ENCODE measurements at places on chromosomes 7 and 10. TPM values are rescaled to one million over a fixed set of nuclear protein-coding genes. Genes with fewer than 3 reads are reported as not detected.

Gene CHST15
- total RNA-seq = 4.0 TPM

DNA sequence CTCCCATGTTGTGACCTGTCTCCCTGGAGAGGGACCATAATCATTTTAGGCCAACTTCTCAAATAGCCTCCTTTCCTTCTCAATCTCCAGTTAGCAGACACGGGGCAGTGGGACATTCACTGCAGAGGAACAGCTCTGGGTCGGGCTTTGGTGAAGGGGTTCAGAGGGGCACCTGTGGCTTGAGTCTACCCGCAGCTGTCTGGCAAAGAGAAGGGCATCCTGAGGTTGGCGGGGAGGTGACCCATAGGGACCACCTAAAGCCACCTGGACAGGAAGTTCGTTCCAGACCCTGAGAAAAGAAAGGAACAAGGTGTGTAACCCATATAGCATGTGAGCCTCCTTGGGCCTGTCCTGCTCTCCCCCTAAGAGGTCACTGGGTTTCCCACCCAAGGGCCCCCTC is 155.0 kb downstream of the OAT start:
- DNase-seq = no peak

DNA sequence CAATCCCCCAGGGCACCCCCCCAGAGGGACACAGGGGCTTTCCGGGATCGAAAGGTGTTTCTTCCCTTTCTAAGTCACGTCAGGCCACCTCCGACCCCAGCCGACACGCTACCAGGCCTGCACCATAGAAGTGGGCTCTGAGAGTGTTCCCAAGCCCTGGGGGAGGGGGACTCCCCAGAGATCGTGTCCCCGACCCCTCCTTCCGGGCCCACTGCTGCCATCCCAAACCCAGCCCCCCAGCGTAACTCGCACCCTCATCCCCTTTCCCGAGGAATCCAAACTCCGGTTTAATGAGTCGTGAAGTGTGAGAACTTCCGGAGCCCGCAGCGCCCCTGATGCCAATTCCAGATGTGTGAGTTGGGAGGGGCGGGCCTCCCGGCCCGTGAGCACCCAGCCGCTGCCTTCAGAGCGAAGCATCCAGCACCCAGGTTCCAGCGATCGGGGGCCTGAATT is 11.3 kb downstream of the UNCX start:
- DNase-seq = no peak

Gene VGF
- 7.1 TPM for total RNA-seq

DNA sequence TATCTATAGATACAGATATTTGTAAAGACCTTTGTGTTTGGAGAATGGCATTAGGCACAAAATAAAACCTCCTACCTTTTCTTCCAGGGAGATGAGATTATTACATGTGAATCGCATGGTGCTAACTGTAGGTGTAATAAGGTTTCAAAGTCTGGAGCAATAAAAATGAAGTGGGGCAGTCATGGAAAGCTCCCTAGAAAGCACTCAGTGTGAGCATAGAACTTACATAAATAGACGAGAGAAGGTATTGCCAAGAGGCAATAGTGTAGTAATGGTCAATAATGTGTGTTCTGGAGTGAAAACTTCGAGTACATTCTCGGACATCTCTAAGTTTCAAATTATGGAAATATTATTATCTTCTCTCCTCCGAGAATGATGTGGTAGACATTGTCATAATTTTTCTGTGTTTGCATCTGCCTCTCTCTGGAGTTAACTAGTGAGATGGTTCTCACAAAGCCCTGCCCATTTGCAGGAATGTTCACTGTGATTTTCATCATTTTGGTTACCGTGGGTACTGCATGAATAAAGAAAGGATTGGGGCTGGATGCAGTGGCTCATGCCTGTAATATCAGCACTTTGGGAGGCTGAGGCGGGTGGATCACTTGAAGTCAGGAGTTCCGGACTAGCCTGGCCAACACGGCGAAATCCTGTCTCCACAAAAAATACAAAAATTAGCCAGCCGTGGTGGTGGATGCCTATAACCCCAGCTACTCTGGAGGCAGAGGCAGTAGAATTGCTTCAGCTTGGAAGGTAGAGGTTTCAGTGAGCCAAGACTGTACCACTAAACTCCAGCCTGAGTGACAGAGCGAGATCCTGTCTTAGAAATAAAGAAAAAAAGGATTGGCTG is 10.6 kb downstream of the VIM start:
- DNase-seq = peak; percentile 16

GRCh38 chr10:132239126-132240031 is 52.6 kb downstream of the DPYSL4 start:
- no peak for DNase-seq

DNA sequence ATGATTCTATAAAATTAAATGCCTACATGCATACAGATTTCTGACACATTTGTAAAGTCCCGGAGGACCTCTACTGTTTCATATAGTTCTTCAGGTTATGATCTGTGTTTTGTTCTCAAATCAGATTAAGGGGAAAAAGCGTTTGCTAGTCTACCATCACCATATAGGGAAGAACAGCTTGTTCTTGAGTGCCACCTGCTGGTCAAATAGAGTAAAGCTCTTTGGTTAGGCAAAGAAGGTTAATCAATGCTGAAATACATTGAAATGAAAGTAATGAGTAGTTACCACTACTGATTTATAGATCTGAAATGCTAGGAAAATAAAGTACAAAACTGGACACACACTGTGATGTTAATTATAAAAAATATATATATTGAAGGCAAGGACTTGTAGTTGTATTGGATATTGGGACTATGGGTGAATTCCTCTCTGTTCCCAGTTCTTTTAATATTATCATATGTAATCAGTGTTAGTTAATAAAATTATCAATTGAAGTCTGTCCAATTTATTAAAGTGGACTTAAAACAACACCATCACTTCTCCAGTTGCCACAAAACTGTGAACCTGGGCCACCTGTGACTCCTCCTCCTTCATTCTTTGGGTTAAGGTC is 72.6 kb upstream of the PDLIM1 start:
- DNase-seq = peak; percentile 66

Gene HOGA1
- total RNA-seq = 0.97 TPM

GRCh38 chr10:43206391-43207235 is 60.3 kb downstream of the RASGEF1A start:
- no peak for DNase-seq

Gene CYP3A4
- total RNA-seq = not detected

Gene CALML5
- not detected for total RNA-seq

- no peak for DNase-seq
Observed at GRCh38 chr10:117968354-117969182, 78.2 kb downstream of the RAB11FIP2 start.

DNA sequence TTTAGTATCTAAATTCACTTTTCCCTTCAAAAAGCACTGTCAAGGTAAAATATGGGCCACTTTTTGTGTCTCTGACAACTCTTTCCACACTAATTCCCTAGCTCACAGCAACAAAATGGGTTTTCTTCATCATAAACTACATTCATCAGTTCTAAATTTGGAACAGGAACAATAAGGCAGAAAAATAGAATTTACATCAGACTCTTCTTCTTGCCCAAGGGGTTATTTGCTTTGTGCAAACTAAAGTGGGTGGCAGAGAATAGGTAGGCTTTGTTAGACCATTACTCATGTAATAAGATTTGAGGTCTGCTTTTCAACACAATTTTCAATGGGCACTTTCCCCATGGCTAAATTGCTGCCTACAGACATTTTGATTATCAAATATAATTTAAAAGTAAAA is 17.6 kb upstream of the PPP1R17 start:
- DNase-seq = no peak

DNA sequence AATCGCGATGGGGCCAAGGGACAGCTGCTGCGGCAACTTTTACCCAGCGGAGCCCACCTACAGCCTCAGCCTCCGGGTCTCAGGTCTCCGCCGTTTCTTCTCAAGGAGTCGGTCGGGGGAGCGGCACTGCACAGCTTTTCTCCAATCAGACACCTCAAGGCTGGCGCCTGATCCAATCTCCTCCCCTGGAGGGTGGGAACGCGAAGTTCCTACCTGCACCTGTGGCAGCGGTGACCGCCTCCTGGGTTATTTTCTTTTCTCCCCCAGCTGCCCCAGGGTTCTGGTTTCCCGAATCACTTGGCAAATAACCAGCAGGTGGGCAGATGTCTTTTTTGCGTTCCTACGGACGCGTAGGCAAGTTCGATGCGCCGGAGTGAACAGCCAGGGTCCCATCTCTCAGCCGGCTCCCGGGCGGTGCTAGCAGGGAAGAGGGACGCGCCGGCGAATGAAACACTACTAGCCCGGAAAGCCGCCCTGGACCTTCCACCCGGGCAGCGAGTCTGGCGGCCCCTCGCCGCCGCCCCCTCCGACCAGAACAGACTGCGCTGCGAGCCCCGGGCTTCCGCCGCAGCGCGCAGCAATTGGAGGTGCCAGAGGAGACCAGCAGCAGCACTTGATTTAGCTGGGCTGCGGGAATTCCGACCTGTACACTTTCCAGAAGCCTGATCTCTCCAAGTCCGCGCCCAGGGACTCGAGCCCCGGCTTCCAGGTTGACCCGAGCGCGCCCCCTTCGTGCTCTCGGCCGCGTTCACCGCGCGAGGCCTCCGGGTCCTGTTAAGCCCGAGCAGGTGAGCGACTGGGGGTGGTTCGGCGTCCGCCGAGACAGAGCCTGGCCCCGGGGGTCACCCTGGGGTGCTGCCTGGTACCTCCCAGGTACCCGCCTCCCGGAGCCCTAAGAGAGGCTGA is at the start of gene PRR15:
Gene PRR15, plus strand, starts transcription at position 246 of the 906 bp plus-strand sequence. CDS start 2,495 bp downstream, outside the sequence.
- DNase-seq = no peak

DNA sequence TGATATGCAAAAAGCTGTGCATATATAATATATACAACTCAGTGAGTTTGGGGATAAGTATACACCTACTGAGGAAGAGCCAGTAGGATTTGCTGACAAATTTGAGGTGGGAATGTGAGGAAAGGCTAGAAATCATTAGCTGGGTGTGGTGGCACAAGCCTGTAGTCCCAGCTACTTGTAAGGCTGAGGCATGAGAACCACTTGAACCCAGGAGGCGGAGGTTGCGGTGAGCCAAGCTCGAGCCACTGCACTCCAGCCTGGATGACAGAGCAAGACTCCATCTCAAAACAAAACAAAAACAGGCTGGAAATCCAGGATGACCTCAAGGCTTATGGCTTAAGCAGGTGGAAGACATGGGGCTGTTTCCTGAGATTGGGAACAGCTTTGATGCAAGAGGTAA is 10.6 kb upstream of the PLEKHS1 start:
- no peak for DNase-seq

DNA sequence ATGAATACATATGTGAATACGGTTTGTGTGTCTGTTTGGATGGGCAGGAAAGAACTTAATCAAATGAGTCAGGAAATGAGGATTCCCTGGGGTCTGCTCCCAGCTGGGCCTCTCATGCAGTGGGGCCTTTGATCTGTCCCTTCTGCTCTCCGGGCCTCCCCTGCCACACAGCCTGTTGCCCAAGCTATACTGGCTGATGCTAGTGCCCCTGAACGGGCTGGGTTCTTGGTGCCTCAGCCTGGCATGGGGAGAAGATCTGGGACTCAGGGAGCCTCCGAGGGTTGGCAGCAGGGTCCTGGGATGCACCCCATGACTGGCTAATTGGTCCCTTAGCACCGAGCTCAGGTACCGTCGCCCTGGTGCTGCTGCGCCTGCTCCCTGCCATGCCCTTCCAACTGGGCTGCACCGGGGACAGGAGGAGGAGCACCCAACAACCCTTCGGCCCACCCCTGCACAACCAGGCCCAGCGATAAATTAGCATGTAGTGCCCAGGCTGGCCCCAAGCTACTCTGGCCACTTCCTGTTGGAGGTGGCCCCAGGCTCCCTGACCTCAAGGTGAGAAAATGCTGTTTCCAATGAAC is 59.9 kb upstream of the DUSP5 start:
- DNase-seq = no peak

Gene SPDYE2B
- not detected for total RNA-seq

DNA sequence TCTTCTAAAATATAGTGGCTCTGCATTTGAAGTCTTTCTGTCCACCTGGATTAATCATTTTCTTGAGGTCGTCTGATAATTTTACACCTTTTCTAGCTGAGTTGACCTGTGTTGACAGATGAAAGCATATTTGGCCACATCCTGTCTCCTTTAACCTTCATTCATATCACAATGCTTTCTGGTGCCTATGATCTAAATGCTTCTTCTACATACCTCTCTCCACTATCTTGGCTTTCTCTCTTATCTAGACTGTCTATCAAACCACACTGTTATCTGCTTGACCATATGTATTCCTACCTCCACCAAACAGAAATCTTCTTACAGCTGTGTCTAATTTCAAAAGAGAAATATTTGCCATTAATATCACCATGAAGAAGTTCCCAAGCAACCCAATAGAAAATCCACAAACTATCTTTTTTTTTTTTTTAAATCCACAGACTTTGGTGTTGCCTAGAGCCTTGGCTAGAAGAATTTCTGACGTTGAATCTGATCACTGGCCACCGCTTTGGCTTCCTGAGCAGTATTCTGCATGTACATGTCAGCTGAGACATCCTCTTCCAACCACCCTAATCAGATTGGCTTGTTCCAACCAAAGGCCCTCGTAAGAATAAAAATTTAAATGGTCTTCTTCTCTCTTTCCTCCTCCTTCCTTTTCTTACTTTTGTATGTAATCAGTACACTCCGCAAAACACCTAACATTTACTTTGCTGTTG is 66.3 kb upstream of the SP4 start:
- DNase-seq = no peak

- no peak for DNase-seq
Observed at GRCh38 chr10:35215107-35215506, 88.5 kb downstream of the CREM start.

Gene VWDE
- 3.1 TPM for total RNA-seq

GRCh38 chr7:95794917-95795515 is 22.7 kb downstream of the DYNC1I1 start:
- DNase-seq = peak; percentile 71

GRCh38 chr10:50679149-50679548 is 55.4 kb upstream of the SGMS1 start:
- DNase-seq = no peak

- no peak for DNase-seq
Observed at GRCh38 chr10:86251426-86251825, 115.2 kb downstream of the GRID1 start.

GRCh38 chr7:1924258-1924817 is 254.3 kb downstream of the ELFN1 start:
- DNase-seq = no peak

DNA sequence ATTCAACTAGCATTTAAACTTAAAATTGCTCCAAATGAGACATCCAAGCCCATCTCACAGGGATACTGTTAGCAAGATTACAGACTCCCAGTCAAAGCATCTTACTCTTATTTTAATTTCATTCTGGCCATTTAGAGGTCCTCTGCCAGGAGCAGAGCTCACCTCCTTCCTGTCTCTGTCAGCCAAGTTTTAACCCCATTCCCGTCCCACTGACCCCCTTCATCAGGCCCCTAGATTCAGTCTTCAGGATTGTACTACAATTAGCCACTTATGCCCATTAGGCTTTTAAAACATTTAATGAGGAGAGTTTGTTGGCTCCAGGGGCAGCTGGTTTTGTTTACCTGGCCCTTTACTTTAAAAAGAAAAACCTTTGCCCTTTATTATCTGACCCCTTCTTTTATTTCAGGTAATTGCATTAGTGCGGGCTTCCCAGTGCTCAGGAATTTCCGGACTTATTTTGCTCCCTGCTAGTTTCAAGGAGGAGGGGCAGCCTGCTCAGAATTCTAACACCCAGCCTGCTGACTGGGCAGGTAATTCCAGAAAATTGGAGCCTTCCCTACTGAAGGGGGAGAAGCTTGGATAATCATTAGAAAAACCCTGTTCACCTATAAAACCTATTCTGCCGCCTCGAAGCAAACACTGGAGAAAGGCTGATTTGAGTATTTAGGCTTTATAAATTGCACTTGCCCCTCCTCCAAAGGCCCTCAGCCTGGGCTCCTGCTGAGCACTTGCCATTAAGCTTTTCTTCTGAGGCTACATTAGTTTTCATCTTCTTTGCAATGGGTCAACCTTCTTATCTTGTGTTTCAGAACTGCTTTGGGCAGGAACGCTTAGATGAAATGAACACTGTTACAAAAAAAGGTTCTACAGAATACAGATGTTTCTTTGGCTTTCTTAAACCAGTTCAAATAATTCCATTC is 200.5 kb upstream of the HPS1 start:
- DNase-seq = no peak

GRCh38 chr7:94697035-94697974 is 41.4 kb upstream of the SGCE start:
- DNase-seq = peak; percentile 80

Data from H4 (cell line).